Activated T-helper 1 cell treated with anti-CD3 and anti-CD28 coated beads, Interleukin-2, amount 50 U/mL, for 16 hours (primary cell): ENCODE measurements at places on chromosomes 3 and 15.

- DNase-seq: no peak
These were observed 89.6 kb downstream of the AAGAB start for GRCh38 chr15:67164811-67165253.

GRCh38 chr3:37559461-37559860 is 302.2 kb upstream of the CTDSPL start:
- no peak for DNase-seq

GRCh38 chr3:46996689-46997452 is 17.4 kb downstream of the NBEAL2 start:
- no peak for DNase-seq

- DNase-seq: no peak
These were observed 70.1 kb downstream of the AAGAB start for GRCh38 chr15:67184208-67184925.

GRCh38 chr15:78012643-78013077 is 64.9 kb downstream of the TBC1D2B start:
- DNase-seq: no peak

DNA sequence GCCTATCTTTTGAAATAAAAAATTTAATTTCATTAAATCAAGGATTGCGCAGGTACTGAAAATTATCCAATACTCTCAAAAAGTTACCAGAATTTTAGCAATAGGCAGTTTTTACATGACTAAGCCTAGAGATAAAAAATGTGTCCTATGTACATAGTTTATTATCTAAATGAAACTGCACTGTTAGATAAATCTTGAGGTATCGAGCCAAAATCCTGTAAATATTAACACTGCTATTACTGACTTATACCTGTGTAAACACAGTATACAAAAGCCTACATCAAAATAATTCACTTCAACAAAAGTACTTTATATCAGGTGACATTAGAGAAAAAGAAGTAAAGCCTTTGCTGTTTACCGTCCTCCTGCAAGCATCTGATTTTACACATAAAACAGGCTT is 60.7 kb downstream of the TASOR start:
- DNase-seq: no peak
